ENCODE measurements at places on chromosomes 13 and 19.

- no peak for DNase-seq
Measured at GRCh38 chr13:77437267-77437666, 98.2 kb upstream of the SCEL start.

GRCh38 chr13:28046981-28047380, 53.4 kb downstream of the FLT3 start:
- no peak for DNase-seq

DNA sequence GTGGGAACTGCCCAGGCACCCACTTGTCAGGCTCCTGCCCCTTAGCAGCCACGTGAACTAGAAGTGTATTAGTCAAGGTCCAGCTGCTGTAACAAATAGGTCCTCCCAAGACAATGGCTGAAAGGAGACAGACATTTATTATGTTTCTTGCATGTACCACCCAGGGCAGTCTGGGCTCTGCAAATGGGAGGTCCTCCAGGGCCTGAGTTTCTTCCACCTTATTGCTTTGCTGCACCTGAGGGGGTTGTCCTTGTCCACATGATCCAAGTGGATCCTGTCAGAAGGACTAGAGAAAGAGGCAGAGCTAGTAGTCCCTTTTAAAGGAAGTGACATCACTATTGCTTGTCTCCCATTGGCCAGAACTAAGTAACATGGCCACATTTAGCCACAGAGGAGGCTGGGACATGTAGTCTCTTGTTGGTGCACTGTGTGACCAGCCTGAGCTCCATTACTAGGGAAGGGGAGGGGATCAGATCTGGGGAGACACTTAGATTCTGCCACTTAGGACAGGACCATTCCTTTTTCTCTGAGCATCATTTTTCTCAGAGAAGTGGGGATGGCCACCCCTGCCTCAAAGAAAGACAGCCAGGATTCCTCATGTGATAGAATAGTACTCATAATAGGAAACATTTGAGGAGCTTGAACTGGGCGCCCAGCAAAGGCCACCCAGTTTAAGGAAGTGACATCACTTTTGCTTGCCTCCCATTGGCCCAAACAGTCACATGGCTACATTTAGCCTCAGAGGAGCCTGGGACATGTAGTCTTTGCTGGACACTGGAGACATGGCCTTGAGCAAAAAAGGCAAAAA, 15.1 kb downstream of the CC2D1A start:
- no peak for DNase-seq

DNA sequence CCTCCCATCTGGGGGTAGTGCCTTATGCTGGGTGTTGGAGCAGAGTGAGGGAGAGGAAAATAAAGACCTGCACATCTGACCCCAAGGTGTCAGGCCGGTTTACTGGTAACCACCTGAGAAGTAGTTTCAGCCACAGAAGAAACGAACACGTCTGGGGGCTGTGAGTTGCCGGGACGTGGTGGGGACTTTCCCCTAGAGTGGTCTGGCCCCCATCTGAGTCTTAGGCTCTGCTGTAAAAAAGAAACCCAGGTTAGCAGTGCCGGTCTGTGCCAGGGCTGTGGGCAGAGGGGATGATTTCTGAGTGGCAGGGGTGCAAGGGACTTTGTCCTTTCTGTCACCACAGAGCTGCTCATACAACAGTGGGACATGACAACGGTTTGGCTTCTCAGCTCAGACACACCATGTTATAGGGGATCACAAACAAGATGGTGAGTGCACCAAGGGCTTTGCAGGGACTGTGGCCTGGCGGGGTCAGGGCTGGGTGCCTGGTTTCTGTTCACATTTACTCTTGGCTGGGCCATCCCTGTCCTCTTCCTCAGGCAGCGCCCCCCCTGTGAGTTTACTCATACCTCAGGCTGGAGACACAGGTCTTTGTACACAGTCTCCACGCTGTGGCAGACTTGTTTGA, 9.0 kb downstream of the GCDH start:
- no peak for DNase-seq

DNA sequence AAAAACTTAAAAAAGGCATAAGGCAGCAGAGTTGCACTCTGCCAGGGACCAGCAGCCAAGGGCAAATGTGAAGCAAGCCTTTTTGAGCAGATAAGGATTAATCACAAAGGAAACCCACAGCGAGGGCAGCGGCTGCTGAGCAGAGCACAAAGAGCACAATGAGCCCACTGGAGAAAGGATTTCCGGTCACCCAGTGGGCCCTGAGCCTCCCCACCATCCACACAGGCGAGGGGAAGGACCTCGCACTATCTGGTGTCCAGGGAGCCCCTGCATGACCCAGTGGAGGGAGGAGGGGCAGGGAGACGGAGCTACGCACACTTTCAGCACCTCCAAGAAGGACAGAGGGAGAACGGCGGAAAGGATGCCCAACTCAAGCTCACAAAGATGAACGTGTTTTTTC, 40.0 kb downstream of the COL4A1 start:
- DNase-seq, result no peak

DNA sequence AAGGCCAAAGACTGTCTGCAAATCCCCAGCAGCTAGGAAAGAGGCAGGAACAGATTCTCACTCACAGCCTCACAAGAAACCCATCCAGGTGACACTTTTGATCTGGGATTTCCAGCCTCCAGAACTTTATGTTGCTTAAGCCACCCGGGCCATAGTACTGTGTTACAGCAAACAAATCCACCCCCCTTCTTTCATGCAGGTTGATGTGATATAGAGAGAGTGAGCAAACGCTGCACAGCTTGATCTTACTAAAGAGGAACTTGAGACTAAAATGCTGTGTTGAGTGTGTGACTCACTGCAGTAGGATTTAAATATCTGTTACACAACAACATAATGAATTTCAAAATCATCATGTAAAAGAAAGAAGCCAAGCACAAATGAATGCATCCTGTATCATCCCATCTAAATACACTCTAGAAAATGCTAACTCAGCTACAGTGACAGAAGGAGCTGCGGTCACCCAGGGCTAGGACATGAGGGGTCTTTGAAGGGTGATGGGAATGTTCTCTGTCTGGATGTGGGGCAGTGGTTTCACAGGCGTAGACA, 32.2 kb downstream of the RCBTB2 start:
- DNase-seq, result no peak

DNA sequence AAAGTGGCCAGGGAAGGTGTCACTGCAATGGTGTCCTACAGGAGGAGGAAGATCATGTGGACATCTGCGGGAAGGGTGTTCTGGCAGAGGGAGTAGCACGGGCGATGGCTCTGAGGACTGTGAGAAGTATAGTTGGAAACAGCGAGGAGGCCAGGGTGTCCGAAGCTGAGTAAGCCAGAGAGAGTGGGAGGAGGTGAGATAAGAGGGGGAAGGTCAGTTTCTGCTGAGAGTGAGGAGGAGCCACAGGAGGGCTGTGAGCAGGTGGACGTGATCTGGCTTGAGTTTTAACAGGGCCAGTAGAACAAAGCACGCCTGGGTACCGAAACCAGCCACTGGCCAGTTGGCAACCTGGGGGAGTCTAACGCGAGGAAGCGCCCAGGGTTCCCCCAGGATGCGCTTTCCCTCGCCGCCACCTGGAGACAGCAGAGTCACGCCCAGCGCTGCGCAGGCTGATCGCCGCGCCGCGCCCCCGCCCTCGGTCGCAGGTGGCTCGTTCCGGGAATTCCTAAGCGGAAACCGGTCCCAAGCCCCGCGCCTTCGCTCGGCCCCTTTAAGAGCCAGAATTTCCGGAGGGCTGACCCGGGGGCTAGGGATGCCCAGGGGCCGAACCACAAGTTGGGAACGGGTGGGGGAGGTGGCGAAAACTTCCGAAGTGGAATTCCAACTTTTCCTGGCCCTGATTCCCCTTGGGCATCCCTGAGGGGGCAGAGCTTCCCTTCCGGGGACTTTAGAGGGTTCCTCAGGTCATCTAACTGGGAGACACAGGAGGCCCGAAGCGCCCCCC, 1.1 kb upstream of the LSR start:
- no peak for DNase-seq

DNA sequence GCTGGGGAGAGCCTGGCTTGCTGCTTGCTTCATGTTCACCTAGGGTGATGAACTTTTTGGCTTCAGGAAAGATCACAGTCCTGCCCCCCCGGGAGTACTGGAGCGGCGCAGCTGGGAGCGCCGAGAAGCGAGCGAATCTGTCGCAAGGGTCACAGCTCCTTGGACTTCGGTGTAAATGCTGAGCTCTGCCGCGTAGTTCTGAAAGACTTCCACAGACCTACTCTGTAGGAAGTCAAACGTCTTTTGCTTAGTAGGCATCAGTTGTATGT, 2.7 kb downstream of the ING1 start:
- DNase-seq, result no peak

- peak; percentile 18 for DNase-seq
Measured at GRCh38 chr19:49150106-49150943, 4.9 kb downstream of the HRC start.

DNA sequence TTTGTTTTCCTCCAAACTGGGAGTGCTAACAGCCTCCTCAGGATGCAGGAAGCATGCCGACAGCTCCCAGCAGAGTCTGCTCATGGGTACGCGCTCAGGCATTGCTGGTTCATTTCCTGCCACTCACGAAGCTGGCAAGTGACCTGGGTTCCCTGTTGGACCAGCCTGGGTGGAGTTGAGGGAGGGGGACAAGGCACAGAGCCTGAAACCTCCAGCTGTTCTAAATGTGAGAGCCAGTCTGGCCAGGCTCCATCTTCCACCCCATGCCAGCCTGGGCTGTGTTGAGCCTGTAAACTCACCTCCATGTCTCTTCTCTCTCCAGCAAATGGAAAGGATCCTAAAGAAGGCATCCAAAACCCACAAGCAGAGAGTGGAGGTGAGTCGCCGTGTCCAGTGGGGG, 5.0 kb downstream of the FAM32A start:
- no peak for DNase-seq

Measured in stimulated activated CD4-positive, alpha-beta T cell treated with anti-CD3 and anti-CD28 coated beads, Interleukin-15, amount 100 ng/mL, for 48 hours (primary cell).